Foreskin keratinocyte (primary cell): ENCODE measurements at places on chromosomes 3 and 15. TPM values are rescaled to one million over a fixed set of nuclear protein-coding genes. Genes with fewer than 3 reads are reported as not detected.

The OXTR gene
- 0.63 and 0.95 TPM in 2 replicates for total RNA-seq

The FILIP1L gene
- 21.1 and 22.6 TPM in 2 replicates for total RNA-seq

The CD96 gene
- 0.10 and 0.14 TPM in 2 replicates for total RNA-seq

The WNT5A gene
- total RNA-seq = 13.5 and 19.6 TPM in 2 replicates

The TLE3 gene
- 24.1 and 28.1 TPM in 2 replicates for total RNA-seq

The LXN gene
- total RNA-seq = 7.8 and 11.0 TPM in 2 replicates

The EEF1AKMT4 gene
- 11.1 and 12.0 TPM in 2 replicates for total RNA-seq

The TMEM40 gene
- 250 and 336 TPM in 2 replicates for total RNA-seq
